ENCODE measurements at places on chromosomes 7 and 10.
A peak's percentile ranks its signal among the peaks of the same experiment; 100 is the strongest.

DNA sequence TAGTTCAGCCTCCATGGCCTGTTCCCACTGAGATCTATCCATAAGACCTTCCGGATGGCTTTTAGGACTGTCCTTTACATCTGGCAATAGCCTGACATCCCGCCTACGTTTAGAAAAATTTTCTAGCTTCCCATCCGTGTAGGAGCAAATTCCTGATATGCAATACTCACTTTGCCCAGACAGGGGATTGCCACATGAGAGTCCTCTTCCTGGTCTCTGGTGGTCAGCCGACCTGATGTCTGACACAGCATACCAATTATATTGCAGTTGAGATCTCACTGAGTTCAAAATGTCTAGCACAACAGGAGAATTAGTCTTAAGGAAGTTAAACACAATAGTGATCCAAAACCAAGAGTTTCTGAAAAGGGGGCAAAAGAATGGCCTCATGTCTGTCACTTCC, 9.4 kb upstream of the ETV1 start:
- DNase-seq, result no peak

DNA sequence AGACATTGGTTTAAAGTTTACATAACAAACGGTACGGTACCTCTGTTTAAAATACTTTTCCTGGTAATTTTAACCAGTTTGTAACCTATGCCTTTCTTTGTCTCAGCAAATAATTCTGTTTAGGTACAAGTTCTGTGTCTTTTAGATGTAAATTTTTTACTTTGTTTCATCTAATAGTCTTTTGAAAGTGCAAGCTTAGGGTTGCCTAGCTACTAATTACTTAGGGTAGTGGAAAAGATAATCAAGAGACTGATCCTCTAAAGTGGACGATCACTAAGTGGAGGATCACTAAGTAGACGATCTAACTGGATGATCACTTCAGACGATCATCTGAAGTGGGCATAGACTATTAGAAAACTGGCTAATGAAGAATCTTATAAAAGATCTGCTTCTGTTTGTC, 16.1 kb upstream of the FKBP9 start:
- no peak for DNase-seq

DNA sequence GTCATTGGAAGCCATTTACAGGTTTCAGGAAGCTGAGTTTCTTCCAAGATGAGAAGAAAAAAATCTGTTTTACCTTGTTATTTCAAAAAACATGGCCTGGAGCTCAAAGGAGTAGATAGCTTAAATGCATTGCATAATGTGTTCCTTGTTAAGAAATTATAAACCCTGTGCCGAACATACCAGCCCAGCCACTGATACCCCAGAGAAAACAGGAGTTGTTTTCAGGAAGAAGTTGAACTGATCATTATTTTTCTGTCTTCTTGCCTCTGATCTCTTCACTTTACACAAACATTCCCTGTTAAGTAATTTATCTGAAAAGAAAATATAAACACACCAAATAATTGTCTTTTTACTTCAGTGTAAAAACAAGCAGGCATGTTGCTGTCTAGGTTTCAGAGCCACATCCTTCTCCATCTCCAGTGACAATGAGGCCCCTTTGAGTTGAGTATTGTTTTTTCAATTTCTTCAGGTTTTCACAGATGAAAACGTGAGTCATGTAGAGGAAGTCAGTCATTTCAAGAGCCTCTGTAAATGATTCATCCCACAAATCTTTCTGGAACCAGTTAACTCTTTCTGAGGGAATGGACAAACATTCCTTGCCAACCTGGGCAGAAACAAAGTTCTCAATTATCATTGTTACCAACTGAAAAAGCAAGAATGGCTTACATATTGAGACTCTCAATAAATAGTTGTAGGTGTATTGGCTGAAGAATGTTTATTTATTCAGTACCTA, 244.2 kb downstream of the IPMK start:
- peak; percentile 26 for DNase-seq

DNA sequence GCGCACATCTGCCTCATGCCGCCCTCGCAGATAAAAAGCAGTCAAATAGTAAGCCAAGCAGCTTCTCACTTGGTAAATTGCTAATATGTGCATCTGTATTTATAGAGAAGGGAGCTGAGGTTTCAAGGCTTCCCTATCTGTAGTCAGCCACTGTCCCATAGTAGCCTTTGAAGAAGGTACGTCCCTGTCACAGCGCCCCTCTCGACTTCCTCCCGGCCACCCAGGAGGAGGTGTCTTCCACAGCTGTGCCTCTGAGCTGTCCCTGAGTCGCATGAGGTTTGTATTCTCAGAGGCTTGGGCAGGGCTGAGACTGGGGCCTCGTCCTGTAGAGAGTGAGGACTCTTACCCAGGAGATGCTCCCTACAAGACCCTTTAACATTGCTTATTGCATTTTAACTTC, 49.0 kb downstream of the SPOCK2 start:
- no peak for DNase-seq

DNA sequence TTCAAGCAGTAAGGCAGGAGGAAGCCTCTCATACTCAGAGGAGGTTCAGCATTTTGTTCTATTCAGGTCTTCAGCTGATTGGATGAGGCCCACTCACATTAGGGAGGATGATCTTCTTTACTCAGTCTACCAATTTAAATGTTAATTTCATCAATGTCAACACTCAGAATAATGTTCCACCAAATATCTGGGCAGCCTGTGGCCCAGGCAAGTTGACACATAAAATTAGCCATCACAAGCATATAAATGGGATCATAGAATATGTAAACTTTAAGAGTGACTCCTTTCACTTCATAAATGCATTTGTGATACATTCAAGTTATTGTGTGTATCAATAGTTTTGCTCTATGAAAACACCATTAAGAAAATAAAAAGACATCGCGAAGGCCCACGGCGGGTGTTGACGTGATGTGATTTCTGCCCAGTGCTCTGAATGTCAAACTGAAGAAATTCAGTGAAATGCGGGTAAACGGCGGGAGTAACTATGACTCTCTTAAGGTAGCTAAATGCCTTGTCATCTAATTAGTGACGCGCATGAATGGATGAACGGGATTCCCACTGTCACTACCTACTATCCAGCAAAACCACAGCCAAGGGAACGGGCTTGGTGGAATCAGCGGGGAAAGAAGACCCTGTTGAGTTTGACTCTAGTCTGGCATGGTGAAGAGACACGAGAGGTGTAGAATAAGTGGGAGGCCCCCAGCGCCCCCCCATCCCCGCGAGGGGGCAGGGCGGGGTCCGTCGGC, 536.1 kb upstream of the AUTS2 start:
- no peak for DNase-seq

DNA sequence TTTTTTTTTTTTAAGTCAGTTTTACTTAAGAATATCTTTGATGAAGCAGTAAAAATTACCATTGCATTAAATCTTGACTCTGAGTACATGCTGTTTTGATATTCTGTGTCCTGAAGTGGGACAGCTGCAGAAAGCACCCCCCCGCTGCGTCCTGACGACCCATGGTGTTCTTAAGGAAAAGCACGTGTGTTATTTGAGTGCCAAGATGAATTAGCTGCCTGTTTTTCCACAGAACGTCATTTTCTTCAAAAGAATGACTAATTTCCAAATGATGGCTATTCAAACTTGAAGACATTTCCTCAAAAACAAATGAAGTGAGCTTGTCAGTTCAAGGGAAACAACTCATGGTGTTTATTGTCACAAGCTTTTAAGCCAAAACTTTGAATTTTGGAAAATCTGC, 45.9 kb downstream of the CREM start:
- no peak for DNase-seq

DNA sequence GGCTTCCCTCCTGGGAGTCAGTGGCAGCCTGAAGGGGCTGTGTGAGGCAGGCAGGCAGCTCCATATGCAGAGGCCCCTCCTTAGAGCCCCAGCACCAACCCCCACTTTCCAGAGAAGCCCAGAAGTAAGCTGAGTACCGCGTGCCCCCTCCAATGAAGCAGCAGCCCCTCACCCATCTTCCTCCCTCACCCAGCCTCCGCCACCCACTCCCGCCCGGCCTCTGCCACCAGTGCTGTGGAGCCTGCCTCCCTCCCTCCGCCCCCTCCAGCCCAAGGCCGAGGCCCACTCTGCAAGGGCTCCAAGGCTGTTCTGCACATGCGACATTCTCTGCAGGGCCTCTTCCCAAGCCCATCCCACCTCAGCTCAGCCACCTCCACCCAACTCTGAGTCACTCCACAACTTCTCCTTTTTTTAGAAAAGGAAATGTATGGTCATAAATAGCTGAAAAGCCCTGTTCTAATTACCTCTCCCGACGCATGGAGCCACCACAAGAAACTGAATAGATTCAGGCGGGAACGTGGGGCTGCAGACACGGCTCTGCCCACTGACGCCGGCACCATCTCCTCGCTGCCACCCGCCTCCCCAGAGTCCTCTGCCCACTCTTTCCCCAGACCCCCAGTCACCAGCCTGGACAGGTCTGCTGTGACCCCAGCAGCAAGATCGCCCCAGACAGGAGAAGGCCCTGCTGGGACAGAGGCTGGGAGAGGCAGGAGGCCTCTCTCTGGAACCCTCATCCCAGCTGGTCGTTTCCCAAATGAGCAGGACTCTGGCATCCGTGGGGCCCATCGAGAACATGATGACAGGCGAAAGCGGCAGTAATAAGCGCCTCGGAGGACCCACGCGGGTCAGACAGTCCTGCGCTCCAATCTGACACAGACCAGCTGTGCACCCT, 213.9 kb downstream of the MAD1L1 start:
- no peak for DNase-seq

- peak; percentile 89 for DNase-seq
Measured at GRCh38 chr7:50264908-50265307, 39.6 kb upstream of the IKZF1 start.

GRCh38 chr10:72264536-72264935, 9.2 kb upstream of the DDIT4 start:
- DNase-seq, result no peak

DNA sequence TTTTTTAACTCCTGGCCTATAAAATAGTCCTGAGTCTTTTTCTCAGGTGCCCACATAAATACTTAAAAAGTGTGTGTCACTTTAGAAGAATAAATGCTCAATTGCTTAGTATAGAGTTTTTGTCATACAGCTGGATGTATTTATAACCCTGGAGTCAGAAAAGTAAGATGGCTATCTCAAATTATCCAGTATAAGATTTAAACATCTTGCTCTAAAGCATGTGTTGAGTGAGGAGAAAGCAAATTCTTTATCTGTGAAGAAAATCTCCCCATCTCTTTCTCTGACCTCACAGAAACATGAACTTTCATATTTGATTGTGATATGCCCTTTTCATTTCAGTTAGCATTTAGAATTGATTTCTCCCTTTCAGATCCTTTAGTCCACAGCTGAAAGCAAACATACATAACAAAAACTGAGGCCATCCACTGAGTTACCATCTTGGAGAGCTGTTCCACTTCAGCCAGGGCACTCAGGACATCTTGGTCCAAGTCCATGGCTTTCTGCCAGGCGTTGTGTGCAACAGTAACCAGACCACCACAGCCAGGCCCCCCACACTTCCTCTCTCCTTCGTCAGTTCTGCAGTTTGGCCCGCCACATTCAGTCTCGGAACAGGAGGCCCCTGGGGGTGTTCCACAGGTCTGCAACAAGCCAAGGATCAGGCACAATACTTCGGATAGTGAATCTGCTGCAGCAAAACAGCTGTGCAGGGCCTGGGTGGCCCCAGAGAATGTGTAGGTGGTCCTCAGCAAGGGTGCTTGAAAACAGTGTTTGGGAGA, 40.9 kb downstream of the DLD start:
- DNase-seq, result no peak

- no peak for DNase-seq
Measured at GRCh38 chr10:112706577-112706976, 243.5 kb upstream of the TCF7L2 start.

DNA sequence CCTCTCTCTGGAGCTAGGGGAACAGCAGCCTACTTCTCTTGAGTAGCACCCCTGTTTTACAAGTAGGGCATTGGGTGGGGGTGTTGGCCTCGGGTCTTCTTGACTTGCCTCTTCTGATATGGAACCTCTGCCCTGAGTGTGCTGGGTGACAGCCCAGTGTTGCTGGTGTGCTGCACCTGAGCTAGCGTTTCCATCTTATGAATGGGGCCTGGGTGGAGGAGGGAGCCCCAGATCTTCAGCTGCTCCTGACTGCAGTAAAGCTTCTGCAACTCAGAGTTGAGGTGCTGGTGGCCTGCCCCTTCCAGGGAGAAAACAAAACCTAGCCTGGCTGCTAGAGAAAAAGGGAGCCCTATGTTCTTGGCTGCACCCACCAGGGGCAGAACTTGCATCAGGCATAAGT, 202.5 kb upstream of the SHH start:
- no peak for DNase-seq

DNA sequence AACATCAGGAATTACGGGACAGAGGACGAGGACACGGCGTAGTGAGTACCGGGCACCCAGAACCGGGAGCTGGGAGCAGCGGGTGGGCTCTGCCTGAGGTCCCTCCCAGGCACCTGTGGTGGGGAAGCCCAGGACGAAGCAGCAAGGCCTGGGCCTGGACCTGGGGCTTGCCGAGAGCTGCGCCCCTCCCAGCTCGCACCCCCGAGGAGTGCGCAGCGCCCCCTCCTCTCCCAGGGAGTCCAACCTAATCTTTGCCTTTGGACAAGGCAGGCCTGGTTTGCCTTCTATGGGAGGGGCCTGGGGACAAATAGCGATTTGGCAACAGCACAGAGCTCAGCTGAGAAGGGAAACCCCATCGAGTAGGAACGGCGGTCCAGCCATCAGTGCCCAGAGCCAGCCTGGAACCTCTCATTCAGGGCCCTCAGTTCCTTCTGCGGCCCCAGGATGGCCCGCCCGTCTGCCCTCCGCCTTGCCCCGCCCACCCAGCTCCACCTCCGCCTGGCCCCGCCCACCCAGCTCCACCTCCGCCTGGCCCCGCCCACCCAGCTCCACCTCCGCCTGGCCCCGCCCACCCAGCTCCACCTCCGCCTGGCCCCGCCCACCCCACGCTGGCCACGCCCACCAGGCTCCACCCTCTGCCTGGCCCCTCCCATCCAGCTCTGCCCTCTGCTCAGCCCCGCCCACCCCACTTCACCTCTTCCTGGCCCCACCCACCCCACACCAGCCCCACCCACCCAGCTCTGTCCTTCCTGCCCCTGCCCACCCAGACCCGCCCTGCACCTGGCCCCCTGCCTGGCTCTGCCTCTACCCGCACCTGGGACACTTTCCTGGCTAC, 32.5 kb upstream of the KNDC1 start:
- DNase-seq, result peak; percentile 37

DNA sequence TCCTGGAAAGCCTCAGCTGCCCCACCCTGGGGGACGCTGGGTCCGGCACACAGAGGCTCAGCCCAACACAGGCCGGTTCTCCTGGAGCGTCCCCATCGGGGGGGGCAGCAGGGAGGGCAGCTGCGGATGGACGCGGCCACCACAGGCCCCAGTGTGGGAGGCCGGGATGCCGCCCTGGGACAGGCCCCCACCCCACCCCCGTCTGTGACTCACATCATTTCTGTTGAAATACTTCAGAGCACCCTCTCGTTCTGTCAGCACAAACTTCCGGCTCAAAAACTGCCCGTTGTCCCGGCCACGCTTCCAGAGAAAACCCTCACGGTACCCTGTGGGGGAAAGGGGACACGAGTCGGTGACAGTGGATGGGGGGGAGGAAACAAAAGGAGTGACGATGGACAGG, 28.5 kb downstream of the GET4 start:
- DNase-seq, result no peak

GRCh38 chr7:104960741-104961448, 53.1 kb upstream of the KMT2E start:
- DNase-seq, result no peak

GRCh38 chr7:135111379-135111778, 36.5 kb upstream of the TMEM140 start:
- DNase-seq, result no peak

Measured in activated CD4-positive, alpha-beta T cell treated with anti-CD3 and anti-CD28 coated beads, Interleukin-2, amount 50 U/mL, for 16 hours (primary cell).